NCI-H524 (cell line): ENCODE measurements at places on chromosomes 11 and 22.
A peak's percentile ranks its signal among the peaks of the same experiment; 100 is the strongest.

DNA sequence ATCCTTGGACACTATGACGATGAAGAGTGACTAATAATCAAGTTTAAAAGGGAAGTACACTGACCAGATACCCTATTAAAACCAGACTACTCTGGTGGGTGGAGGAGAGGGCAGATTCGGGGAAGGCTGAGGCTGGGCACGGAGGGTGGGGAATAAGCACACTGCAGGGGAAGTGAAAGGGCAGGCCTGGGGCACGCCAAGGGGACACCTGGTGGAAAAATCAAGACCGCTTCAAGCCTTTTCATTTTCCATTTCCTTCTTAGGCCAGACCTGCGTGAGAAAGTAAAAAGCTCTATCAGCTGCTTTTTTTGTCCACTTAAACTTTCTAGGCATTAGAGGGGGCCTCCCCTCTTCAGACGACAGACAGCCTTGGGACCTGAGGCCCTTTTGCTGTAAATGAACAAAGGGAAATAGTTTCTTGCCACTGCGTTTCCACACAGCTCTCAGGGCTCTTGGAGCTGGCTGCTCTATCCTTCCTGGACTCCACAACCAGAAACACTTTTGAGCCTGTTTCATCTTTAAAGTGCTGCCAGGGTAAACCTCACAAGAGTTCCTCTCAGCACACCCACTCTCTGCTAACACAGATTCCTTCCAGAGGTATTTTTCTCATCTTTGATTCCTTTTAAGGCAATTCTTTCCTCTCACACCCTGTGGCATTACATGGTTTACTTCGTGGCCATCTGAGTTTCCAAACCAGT is 25.0 kb upstream of the SERPIND1 start:
- DNase-seq = no peak

- no peak for DNase-seq
These were observed 39.6 kb downstream of the TBC1D22A start for GRCh38 chr22:46801826-46802607.

- no peak for DNase-seq
These were observed 1097.2 kb upstream of the RAG2 start for GRCh38 chr11:37695283-37695682.

- no peak for DNase-seq
These were observed 2.4 kb downstream of the MUC2 start for GRCh38 chr11:1077033-1077416.

DNA sequence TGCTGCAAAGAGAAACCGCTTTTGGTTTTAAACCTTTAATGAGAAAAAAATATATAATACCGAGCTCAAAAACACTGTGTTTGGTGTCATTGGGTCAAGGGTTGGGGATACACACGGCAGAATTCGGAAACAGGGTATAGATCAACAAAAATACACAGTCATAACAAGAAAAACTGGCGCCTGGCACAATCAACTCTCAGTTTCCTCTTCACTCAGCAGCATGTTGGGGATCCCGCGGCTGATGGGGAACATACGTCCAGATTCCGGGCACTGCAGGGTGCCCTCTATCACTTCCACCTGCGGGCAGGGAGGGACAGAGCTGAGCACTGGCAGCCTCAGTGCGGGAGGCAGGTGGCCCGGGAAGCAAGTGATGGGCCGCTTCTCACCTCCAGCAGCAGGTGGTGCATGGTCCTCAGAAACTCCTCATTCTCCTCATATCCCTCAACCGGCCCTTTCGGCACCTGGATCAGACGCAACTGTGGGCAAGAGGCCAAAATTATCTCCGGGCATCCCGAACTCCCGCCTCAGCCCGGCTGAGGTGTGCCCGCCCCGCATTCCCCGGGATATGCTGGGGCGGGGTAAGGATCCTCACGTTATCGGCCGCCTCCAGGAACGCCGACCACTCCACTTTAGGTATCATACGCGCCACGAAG is 561 bp downstream of the TRMT112 start:
- peak; percentile 40 for DNase-seq

- DNase-seq = peak; percentile 36
These were observed 56.7 kb upstream of the RAB38 start for GRCh38 chr11:88231894-88232482.

GRCh38 chr22:42743501-42743991 is 22.9 kb upstream of the A4GALT start:
- DNase-seq = no peak

GRCh38 chr11:13818325-13818724 is 144.2 kb upstream of the SPON1 start:
- no peak for DNase-seq

DNA sequence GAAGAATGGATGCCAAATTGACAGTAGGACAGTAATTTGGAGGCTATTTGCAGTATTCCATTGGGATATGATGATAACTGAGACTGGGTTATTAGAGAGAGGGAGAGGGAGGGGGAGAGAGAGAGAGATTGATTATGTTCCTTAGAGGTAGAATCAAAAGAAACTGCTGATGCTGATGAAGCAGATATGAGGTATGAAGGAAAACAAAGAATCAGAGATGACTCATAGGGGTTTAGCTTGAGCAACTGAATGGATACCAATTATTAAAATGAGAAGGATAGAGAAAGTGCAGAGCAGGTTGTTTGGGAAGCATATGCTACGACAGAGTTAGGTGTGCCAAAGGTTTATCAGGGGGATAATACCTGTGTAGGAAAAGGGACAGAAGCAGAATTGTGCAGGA is 12.8 kb upstream of the NUCB2 start:
- DNase-seq = no peak

- DNase-seq = peak; percentile 69
These were observed 2.5 kb downstream of the ROBO3 start for GRCh38 chr11:124867700-124868099.

- DNase-seq = peak; percentile 33
These were observed 726 bp downstream of the PKNOX2 start for GRCh38 chr11:125165111-125165842.

GRCh38 chr11:130672911-130673310 is 224.5 kb downstream of the ADAMTS15 start:
- DNase-seq = no peak

GRCh38 chr11:114154271-114155047 is 94.9 kb downstream of the ZBTB16 start:
- DNase-seq = no peak

DNA sequence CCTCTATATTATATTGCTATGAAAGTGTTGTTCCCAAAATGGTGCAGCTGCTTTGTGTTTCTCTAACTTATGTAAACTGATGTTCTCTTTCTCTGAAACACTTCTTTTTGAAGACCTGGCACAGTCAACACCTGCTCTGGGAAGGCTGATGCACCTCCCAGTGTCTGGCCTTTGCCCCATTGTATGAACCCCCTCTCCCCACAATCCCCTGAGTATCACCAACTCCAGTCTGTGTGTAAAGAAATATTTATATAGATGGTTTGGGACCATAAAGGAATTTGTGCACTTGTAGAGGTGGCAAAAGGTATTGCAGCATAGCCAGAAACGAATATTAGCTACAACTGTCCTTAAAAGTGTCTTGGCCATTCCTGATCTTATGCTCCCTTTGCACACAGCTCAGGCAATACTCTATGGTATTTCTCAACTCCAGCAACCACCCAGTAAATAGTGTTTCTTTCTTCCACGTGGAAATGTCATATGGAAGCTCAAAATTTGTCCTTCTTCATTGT is 365.2 kb upstream of the DDI1 start:
- no peak for DNase-seq

- no peak for DNase-seq
These were observed 23.2 kb upstream of the NAV2 start for GRCh38 chr11:19689281-19690000.

DNA sequence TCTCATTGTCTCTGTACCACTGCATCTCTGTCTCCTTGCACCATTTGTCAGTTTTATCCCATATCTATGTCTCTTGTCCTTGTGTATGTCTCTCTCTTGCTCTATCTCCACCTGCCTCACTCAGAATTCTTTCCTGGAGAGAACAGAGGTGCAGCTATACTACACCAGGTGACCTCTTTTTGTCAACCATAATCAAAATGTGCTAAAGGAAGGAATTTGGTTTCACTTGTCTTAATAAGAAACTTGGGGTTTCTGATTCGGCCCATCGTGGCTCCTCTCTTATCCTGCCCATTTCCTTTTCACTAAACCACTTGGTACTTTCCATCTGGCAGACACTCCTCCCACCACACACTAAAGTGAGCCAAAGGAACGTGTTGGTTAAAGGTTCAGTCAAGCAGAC is 2.0 kb upstream of the C11orf42 start:
- no peak for DNase-seq

DNA sequence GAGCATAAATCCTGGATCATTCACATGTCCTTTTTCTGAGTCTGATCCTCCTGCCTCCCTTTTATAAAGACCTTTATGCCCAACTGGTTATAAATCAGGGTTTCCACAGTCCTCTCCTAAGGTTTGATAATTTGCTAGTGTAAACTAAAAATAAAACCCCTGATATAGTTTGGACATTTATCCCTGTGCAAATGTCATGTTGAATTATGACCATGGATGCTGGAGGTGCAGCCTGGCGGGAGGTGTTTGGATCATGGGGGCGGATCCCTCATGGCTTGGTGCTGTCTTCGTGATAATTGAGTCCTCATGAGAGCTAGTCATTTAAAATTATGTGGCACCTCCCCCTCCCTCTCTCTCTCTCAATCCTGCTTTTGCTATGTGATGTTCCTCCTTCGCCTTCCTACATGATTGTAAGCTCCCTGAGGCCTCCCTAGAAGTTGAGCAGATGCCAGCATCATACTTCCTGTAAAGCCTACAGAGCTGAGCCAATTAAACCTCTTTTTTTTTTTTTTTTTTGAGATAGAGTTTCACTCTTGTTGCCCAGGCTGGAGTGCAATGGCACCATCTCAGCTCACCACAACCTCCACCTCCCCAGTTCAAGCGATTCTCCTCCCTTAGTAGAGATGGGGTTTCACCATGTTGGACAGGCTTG is 9.6 kb upstream of the MTCH2 start:
- DNase-seq = no peak

GRCh38 chr11:33692013-33692504 is 8.6 kb downstream of the C11orf91 start:
- no peak for DNase-seq

DNA sequence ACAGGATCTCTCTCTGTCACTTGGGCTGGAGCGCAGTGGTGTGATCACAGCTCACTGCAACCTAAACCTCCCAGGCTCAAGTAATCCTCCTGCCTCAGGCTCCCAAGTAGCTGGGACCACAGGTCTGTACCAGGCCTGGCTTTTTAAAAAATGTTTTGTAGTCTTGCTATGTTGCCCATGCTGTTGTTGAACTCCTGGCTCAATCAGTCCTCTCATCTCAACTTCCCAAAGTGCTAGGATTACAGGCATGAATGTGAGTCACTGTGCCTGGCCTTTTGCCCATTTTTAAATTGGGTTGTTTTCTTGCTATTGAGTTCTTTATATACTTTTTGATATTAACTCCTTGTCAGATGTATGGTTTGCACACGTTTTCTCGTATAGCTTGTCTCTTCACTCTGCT is 33.0 kb upstream of the PITPNB start:
- no peak for DNase-seq

GRCh38 chr22:45589556-45589955 is 82.1 kb upstream of the ATXN10 start:
- DNase-seq = no peak

- DNase-seq = no peak
These were observed 205.9 kb downstream of the ST3GAL4 start for GRCh38 chr11:126561327-126561893.

GRCh38 chr22:49112661-49113626 is 714.7 kb downstream of the BRD1 start:
- DNase-seq = no peak

- DNase-seq = no peak
These were observed 115.4 kb upstream of the NAV2 start for GRCh38 chr11:19597206-19597605.

- DNase-seq = no peak
These were observed 24.3 kb upstream of the ADA2 start for GRCh38 chr22:17243524-17243923.

DNA sequence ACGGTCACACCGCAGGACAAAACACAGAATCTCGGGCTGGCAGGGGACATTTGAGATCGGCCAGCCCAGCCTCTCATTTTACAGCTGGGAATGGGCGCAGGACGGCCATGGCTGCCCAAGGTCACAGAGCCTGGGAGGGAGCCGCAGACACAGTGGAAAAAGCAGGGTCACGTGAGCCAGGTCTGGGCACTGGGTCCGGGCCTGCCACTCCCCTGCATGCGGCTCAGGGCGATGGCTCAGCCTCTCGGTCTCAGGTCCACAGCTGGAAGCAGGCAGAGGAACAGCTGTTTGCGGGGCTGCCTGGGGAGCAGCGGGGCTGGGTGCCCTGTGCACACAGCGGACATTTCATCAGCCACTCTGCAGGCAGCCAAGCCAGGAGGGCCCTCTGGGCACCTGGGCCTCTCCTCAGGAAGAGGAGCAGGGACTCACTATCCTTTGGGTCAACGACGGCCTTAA is 10.4 kb upstream of the PPARA start:
- DNase-seq = no peak

GRCh38 chr11:66495401-66495854 is 15.0 kb upstream of the BBS1 start:
- no peak for DNase-seq

GRCh38 chr11:70656252-70656651 is 257.9 kb downstream of the CTTN start:
- no peak for DNase-seq

DNA sequence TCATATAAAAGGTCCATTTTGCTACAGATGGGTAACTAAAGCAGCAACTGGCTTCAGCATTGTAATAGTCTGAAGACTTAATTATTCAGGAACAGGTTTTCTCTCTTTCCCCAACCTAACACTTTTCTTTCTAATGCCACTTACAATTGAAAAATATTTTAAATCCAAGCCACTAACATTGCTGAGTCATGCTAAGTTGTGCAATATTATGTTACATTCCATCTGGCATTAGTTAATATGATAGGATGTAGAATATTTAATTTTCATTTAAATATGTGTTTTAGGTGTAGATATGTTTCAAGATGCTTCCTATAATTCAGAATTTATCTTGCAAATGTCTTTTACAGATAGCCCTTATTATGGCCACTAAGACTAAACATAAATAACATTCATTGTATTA is 98.6 kb downstream of the KIF18A start:
- no peak for DNase-seq

DNA sequence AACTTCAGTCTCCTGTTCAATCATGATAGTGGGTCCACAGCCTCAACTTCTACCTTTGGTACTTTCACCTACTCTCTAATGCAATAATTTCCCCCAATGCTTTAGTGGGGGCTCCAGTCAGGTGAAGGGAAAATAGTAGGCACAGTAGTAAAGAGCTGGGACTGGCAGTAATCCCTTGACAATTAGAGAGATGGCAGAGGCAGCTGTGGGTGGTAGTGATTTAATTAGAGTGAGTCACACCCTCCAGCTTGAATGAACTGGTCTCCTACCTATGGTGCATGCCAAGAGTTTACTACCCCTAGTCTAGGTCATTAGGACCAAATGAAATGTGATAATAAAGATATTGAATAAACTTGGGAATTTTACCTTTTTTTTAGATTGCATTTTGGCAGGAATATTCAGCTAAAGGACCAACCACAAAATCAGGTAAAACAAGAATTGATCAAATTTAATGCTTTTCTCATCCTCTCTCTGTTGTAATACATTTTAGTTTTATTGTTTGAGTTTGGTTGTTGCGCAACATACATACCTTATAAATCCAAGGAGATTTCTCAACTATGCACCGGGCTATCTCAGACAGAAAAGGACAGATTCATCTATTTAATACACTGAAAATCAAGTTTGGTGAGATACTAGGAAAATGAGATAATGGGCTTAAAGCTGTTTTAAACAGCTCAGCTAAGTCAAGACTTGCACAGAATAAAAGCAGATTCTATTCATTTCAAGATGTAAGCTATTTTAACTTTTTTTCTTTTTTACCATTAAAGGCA is 9.0 kb downstream of the PRRG4 start:
- peak; percentile 36 for DNase-seq
